Activated T-helper 1 cell treated with anti-CD3 and anti-CD28 coated beads, Interleukin-12 subunit alpha, Interleukin-12 subunit beta, Interleukin-2, Interleukin-4 antibody, amounts not matched to agents 30 ng/mL and 10 ng/mL and 1 ng/mL, durations not matched to agents 14 hours and 24 hours and 36 hours (primary cell): ENCODE measurements at places on chromosomes 16 and 17.

GRCh38 chr17:78174346-78174869 is 6.0 kb downstream of the SYNGR2 start:
- DNase-seq = no peak

DNA sequence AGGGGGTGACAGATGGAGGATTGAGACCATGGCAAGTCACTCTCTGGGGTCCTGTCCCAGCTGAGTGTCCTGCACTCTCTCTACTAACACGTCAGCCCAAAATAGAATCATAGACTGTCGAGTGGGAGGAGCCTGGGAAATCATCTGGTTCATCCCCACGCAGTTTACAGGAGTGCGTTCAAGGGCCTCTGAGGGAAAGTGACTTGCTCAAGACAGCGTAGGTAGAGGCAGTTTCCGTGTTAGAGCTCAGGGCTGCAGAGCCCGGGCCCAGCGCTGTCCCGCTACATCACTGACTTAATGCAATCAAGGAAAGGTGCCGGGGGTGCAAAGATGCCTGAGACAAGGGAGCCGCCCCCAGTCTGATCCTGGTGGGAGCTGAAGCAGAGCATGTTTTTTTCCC is 10.3 kb downstream of the GSG1L2 start:
- DNase-seq = no peak

- no peak for DNase-seq
Observed at GRCh38 chr16:3510416-3510815, 9.6 kb downstream of the CLUAP1 start.

GRCh38 chr17:58968426-58969061 is 138.1 kb downstream of the TRIM37 start:
- DNase-seq = peak; percentile 2

DNA sequence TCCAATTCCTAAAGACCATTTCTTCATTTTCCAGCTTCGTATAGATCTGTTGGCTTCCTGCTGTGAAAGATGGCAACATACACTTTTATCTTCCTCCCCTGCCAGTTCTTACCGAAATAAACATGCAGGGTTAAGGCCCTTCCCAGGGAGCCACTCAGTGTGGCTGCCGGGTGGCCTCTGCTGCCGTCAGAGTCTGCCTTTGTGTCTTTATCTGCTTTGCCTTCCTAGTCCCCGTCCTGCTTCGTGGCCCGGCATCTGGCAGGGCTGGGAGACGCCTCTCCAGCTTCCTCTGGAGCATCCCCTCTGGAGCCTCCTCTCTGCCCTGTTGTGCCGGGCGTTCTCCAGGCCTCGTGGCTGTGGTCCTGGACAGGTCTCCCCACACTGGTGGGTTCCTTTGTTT is 30.3 kb upstream of the CAPN15 start:
- no peak for DNase-seq

GRCh38 chr16:65044026-65044425 is 77.8 kb downstream of the CDH11 start:
- no peak for DNase-seq

GRCh38 chr17:14471052-14471451 is 170.2 kb downstream of the HS3ST3B1 start:
- no peak for DNase-seq

GRCh38 chr16:6864671-6865070 is 468.0 kb upstream of the RBFOX1 start:
- DNase-seq = no peak

DNA sequence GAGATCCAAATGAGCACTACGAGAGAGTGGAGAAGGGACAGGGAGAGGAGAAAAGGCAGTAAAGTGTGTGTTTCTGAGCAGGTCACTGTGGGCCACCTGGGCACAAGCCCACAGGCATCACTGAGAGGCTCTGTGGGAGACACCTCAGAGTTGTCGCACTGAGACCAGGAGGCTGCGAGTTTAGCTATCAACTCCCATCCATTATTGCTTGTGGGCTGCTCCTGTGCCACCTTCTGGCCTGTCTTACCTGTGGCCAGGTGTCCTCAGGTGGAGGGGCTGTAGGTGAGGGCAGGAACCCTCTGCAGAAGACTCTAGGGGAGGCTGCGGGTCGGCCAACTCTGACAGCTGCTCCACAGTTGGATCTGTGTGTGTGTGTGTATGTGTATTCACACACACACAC is 2.5 kb upstream of the PRR29 start:
- DNase-seq = no peak

DNA sequence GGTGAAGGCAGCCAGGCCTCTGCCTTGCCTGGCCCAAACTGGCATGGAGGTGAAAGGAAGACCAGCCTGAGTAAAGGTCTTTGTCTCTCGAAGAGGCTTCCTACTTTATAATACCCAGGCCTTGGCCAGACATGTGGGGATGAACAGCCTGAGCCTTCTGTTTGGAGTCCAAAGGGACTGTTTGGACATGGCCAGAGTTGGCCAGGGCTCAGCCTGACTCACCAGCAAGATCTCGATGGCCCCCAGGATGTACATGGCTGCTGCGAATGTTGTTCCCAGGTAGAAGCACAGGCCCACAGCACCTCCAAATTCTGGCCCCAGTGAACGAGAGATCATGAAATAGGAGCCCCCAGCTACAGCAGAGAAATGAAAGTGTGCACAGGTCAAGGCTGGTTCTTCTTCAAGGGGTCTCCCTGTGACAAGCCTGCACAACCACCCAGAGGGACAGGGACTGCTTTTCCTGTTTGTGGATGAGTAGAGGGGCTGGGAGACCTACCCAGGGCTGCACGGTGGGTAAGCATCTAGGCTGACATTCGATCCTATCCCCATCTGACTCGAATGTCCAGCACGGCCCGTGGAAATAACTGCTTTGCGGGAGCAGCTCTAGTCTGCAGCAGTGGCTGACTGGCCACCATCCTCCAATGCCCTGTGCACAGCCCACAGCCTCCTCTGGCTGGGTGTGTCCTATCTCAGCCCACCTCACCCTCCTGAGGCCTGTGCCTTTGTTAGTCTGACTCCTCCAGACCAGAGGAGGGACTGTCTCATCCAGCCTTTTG is 10.7 kb upstream of the LCAT start:
- no peak for DNase-seq

DNA sequence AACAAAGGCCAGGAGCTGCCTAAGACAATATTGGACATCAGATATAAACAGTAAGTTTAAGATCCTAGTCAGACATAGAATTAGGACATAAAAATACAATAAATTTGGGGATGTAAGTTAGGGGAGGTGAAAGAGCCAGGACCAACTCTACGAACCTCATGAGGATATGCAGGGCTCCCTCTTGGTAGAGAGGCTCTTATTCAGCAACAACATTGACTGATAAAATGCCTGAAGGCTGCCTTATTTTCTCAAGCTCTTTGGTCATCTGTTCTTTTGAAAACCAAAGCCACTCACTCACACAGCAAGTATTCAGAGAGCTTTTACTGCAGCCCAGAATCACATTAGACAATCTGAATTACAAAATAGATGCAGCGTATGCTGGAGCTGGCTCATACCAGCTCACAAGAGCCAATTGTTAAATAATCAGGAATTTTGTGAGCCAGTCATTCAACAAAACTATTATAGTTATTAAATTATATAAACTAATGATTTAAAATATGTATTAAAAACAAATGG is 108.6 kb upstream of the CLEC3A start:
- DNase-seq = no peak

DNA sequence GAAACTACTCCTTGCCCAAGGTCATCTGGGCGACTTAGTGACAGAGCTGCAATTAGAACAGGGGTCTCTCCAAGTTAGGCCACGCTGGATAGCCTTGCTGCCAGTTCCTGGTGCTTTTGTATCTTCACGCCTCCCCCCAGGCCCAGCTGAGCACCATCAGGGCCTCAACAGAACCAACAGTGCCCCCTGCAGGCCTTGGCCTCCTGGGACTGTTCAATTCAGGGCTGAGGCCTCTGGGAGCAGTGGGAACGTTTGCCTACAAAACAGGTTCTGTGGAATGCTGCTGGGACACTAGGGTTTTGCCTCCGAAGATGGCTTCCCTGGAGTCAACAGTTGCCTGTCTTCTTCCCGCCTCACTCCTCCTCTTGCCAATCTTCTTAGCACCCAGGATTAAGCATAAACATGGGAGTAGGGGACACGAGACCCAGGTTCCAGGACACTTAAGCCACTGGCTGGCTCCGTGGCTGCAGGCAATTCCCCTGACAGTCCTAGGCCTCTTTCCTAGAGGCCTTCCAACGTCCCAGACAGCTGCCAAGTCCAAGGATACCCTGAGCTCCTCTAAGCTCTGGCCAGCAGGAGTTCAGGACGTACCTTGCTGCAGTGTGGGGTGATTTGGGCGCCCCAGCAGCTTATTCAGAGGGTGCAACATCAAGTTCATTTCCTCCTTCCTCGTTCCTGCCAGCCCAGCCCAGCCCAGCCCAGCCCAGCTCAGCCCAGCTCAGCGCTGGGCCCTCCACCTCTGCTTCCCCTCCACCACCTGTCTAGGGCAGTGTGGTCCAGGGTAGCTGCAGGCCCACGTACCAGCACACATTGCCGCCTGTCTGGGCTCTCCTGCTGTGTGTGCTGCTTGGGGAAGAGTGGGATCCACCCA is 246.6 kb upstream of the RPL38 start:
- peak; percentile 6 for DNase-seq

- no peak for DNase-seq
Observed at GRCh38 chr17:50356892-50357510, 11.1 kb downstream of the XYLT2 start.

- DNase-seq = no peak
Observed at GRCh38 chr17:73363442-73364154, 51.8 kb upstream of the CDC42EP4 start.

GRCh38 chr16:77555126-77555525 is 120.3 kb upstream of the ADAMTS18 start:
- DNase-seq = no peak
